Stimulated activated CD8-positive, alpha-beta memory T cell treated with anti-CD3 and anti-CD28 coated beads, Interleukin-4, amount 100 ng/mL, for 4 hours (primary cell): ENCODE measurements at places on chromosomes 7 and 10.

DNA sequence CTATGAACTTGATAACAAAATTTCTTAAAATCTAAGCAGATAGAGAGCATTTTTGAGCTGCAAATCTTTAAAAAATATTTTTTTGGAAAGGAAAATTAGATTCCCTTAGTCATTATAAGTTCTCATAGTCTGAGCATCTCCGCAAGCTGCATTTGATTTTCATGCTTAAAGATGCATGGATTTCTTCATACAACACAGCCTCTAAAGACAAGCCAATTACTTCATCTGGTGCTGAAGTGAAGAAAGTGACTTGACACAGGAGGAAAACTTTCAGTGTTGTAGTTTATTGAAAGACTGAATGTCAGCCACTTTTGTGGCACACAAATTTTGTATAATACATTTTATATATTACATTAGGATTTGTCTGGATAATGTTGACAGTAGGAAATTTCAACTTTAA lies 22.5 kb downstream of the SEMA3D start:
- no peak for DNase-seq

DNA sequence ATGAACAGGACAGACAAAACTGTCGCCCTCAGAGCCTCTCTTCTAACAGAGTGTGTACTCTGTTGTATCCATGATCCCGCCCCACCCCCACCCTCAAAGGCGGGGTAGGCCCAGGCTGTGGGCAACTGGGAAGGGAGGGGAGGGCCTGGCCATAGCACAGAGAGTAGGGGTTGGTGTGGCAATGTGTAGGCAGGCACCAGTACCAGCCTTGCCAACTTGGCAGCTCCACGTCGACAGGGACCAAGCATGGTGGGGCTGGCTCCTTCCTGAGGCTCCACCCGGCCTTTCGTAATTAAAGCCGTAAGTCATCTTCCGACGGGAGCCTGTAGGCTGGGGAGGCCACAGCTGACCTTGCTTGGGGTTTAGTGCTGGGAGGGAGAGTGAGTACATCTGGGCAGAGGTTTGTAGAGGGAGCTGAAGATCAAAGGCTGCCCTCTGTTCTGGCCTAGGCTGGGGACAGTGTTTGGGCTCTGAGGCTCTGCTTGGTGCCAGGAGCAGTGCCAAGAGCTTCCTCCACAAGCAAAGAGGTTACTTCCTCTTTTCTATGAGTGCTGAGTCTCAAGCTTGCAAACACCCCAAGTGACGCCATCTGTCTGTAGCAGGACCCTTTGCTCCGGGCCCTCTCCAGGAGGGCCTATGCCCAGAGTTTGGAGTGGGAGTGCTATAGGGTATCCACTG lies 121.6 kb downstream of the C10orf105 start:
- DNase-seq, result no peak

GRCh38 chr7:92634924-92635519 lies 44.8 kb upstream of the FAM133B start:
- no peak for DNase-seq

DNA sequence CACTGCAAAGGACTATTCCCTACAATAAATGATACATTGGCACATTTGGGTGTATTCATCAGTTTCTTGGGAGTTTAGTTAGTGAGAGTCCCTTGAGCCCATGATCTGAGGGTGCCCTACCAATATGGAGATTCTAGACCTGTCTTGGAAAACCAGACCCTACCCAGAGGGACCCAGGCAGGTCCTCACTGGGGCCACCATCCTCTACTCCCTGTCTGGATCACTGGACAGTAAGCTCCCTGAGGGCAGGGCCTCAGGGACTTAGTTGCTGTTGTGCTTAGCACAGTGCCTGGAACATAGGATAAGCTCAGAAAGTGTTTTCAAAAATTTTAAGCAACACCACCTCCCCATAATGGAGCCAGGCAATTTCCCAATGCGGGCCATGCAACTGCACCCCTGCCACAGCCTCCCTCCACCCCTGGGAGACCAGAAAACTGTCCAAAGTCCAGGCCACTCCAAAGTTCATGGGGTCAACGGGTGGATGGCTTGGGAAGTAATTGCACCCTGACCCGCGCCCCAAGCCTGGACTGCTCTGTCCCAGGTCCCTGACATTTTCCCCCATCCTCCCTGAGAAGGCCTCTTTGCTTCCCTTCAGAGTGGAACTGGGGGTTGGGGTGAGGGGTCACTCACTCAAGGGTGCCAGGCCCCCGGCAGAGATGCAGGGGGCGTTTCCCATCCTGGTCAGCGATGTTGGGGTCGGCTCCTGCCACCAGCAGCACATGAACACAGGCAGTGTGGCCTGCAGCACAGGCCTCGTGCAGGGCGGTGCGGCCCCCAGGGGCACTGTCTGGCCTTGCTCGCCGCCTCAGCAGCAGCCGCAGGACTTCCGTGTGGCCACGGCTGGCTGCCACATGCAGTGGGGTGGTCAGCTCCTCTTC lies 1.0 kb downstream of the ASB10 start:
- no peak for DNase-seq

DNA sequence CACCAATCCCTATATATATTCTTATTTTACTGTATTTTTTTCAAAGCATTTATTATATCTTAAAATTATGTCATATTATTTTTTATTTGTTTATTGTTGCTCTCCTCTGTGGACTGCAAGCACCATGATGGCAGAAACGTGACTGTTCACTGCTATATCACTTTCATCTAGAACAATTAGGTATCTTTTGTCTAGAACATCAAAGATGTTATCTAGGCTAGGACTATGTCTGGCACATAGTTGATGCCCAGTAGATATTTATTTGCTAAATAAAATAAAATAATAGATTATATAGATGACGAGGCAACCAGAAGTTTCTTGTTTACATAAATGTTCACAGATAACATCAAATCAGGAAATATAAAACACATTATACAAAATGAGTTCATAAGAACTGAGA lies 12.4 kb upstream of the GPR158 start:
- no peak for DNase-seq

- no peak for DNase-seq
Measured at GRCh38 chr7:105017657-105018365, 3.8 kb downstream of the KMT2E start.

DNA sequence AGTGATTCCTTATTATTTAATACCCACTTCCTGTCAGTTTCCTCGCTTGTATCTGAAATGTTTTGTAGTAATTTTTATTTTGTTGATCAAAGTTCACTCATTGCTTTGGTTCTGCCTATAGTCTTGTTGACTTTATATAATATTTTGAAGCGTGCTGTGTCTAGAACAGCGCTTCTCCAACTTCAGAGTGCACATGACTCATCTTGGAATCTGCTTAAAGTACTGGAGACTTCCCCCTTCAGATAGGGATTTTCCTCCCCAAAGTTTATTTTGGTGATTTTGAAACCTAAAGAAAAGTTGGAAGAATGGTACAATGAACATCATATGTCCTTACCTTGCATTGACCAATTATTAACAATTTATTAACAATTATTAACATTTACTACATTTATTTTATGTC lies 5.8 kb downstream of the COMTD1 start:
- DNase-seq, result no peak

GRCh38 chr10:78262860-78263259 lies 229.2 kb downstream of the RPS24 start:
- no peak for DNase-seq

DNA sequence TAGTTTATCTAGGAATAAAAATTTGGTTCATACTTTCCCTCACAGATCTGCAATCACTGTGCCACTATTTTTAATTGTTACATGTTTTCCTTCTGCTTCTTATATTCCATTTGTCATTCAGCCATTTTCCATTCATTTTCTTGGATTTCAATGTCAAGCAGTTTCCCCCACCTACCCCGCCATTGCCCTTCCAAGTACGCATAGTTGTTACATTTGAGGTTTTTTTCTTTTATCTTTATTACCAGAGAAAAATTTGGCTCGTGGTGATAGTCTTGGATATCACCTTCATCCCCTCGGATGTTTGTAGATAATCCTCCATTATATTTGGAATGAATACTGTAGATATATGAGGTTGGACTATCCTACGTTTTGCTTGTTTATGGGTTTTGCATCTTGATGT lies 159.7 kb downstream of the CRPPA start:
- DNase-seq, result no peak

DNA sequence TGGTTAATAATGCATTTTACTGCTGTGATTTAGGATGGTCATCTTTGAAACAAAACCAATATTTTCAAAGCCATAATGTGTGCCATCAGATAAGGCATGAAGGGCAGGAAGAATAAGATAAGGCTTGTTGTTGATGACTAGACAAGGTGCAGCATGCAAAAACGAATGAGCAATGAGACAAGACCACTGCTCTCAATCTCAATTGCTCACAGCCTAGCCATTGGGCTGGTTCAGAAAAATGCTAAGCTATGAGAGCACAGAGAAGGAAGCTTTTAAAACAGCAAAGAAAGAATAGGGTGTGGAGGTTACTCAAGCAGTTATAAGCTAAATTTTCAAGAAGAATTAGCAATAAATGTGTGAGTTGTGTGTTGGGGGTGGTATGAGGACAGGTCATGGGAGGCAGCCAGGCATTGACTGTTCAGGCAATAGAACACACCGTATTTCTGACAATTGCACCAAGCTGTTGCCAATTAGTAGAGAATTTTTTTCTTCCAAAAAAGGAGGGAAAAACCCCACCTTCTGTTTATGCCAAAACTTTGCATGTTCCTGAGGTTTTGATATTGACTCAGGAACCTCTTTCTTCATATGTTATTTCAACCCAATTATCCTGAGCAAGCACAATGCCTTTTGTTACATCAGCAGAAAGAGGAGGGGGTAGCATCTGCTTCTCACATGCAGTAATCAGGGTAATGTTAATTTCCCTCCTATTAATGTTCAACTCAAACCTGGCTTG lies 276.5 kb downstream of the HDAC9 start:
- no peak for DNase-seq

DNA sequence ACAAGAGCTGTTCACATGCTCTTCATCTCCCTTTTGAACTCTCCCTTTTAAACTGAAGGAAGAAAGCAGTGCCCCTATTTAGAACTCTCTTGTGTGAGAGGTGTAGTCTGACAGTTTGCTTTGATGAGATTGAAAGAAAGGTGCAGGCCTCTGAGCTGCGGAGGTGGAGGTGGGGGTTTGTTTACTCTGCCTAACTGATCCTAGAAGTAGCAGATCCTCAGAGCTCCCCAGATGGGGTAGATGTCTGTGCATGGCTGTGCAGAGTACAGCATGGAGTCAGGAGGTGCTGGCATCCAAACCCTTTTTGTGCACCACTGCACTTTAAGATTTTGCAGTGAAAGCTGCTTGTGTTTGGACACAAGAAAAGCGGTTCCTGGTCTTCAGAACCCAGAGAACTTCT lies 58.3 kb downstream of the MINDY4 start:
- no peak for DNase-seq

DNA sequence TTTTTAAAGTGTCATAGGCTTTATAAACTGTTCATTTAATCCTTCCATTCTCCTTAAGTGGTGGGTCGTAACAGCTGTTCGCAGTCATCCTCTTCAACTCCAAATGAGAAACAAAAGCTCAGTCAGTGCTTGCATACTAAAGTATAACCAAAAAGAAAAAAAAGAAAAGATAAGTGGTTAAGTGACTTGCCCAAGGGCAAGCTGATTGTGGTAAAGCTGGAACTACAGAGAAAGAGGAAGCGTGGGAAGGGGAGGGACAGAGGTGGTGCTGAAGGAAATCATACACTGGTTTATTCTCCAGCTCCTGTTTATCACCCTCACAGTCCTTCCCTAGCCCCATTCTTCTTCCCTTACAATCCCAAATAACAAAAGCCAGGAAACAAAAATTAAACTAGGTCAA lies 29.6 kb downstream of the IDE start:
- DNase-seq, result no peak

DNA sequence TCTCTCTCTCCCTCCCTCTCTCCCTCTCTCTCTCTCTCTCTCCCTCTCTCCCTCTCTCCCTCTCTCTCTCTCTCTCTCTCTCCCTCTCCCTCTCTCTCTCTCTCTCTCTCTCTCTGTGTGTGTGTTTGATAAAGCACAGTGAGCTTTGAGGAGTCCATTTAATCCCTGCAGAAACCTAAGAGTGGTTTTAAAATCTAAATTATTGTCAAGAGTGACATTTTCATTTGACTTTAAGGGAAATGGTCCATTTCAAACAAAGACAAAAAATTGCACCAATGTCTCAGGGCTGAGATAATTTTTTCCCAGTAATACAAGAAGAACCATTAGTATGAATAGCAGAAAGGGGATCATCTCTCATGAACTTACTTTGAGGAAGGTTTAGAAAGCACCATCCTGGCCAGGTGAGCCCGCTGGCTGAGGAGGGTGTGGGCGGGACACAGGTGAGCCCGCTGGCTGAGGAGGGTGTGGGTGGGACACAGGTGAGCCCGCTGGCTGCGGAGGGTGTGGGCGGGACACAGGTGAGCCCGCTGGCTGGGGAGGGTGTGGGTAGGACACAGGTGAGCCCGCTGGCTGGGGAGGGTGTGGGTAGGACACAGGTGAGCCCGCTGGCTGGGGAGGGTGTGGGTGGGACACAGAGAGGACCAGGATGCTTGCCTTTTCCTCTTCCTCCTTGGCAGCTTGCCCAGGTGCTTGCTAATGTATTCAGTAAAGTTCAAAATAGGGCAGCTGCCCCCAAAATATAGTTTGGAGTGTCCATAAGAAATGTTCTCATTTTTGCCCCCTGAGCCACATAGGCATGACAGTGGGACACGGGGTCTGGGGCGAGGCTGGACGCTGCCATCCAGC lies 125.0 kb downstream of the DNAJB6 start:
- no peak for DNase-seq

- no peak for DNase-seq
Measured at GRCh38 chr10:25678666-25679065, 255.4 kb upstream of the MYO3A start.

DNA sequence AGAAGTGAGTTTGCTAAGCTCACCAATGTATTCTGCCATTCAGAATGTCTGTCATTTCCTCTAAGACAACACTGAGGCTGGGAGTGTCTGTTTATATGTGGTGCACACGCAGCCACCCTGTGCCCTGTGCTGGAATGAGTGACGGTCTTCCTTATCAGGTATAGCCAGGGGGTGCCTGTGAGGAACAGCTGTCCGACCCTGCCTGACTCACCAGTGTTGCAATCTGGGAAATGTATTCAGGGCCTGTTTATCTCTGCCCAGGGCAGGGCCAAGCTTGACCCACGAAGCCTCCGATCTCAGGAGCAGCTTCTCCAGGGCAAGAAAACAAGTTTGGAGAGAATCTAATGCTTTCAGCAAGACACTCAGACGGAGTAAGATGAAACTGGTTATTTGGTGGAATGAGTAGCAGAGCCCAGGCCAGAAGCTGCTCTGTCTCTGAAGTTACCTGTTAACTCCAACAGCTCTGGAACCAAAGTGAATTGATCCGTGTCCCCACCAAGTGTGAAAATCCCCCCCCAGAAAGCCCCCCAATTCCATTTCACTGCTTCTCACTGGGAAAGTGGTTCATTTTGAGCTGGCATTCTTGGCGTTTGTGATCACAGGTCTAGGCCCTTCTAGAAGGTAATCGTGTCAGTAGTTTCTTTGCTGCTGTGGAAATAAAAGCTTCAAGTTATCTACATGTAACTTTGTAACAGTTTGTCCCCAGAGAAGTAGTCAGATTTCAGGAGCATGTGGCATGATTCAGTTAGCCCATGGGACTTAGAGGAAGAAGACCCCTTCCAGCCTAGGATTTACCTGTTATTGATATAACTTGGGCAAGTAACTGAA lies 6.1 kb upstream of the UBE2H start:
- DNase-seq, result no peak
